ENCODE measurements at places on chromosomes 3 and 15.

GRCh38 chr3:182682263-182683241 is 110.8 kb upstream of the ATP11B start:
- DNase-seq = peak; percentile 62

DNA sequence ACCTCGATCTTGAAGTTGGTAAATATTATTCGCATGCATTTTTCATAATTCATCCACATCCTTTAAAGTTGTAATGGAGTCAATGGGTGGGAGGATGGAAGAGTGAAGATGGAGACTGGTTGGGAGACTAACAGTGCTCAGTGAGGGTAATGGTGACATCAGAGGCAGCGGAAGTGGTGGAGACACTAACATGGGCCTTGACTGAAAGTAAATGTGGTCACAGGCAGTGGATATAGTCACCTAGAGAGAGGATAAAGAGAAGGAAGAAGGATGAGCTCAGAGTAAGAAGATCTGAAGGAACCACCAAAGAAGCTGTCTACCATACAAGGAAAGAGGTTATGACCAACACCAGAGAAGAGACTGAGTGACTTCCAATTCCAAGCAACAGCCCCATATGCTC is 281.6 kb upstream of the STT3B start:
- DNase-seq = no peak

- DNase-seq = no peak
These were observed 61.5 kb downstream of the P3H2 start for GRCh38 chr3:190059242-190059590.

DNA sequence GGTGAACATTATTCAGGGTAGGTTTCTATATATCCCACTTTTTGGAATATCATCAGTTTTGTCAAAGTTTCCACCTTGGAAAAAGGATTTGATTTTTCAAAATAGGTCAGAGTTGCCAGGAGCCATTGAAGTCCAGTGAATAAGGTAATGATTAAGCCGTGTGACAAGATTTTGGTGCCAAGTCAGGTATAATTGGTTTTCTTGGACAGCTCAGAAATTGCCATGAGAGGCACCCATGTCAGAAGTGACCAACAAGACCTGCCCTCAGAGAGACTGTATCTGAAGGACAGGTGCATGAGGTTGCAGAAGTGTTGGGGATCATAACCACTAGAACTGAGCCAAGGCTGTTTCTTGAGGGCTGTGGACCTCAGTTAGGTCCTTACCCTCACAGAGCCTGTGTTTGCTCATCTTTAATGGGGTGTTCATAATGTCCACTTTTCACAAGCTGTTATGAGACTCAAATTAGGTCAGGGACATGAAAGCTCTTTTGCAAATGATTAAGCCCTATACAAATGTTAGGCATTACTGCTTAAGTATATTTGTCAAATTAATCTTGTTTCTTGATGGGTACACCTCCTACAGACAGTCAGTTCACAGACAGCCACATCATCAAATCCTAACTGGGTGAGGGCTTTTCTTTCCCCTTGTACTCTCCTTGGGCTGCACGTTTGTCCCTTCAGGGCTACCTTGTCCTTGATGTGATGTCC is 32.3 kb downstream of the CASR start:
- no peak for DNase-seq

DNA sequence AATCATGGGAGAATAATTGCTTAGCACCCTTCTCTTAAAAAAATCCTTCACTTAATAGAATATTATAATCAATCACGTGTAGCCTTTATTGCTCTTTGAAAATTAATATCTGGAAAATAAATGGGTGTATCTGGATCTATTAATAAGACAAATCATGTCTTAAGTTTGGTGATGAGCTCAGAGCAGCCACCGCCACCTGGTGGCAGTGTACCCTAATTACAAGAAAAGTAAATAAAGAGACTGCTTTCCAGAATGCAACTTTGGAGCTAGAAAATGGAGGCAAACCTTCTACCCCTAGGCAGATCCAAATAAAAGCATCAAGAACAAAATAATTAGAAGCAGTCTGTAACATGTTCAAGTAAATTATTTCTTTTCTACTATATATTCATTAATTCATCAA is 43.5 kb downstream of the EPHB1 start:
- DNase-seq = no peak

DNA sequence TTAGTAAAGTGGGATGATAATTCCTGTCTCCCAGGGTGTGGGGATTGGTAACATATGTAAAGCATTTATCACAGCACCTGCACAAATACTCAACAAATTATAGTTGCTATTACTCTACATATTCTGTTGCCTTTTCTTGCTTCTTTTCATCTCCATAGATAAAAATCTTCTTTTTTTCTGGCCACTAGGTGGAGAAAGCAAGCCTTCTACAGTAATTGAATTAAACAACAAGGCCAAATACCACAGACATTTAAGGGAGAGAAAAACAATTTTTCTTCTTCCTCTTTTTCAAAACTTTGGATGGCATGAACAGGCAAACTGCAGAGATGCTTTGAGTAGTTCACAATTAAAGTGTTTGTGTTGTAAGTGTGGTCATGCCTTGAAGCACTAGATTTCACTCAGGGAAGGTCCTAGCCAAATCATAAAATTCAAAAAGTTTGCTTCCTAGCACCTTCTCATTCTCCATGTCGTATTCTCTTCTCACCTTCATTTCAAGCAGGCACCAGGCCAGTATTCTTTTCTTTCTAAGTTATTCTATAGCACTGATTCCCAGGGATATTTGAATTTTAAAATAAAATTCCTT is 493.4 kb upstream of the TGFBR2 start:
- no peak for DNase-seq

All from progenitor cell of endocrine pancreas (in vitro differentiated cells).